ENCODE measurements at places on chromosomes 6 and 20.
A peak's percentile ranks its signal among the peaks of the same experiment; 100 is the strongest.

DNA sequence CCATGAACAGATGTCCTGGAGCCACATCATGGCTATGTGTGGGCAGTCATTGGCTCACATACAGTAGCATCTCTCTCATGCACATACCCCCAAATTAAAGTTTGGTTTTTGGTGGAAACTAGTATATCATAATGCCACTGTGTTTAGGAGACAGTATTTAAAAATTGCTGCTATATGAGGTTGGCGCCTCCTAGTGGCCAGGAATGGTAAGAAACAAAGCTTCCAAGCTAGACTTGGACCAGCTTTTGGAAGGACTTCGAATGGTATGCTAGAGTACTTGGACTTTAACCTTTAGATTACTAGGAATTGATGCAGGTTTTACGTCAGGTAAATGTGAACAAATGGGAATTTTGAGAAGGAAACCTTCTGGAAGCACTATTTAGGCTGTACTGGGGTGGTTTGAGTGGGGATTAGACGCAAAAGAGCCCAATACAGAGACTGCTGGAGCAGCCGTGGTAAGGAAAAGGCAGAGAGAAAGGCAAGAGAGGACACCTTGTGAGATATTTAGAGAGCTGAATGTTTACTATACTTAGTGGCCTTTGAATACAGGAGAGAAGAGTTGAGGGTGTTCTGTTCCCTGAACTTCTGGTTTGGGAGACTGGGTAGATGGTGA is 23.8 kb downstream of the PRSS35 start:
- peak; percentile 22 for DNase-seq

DNA sequence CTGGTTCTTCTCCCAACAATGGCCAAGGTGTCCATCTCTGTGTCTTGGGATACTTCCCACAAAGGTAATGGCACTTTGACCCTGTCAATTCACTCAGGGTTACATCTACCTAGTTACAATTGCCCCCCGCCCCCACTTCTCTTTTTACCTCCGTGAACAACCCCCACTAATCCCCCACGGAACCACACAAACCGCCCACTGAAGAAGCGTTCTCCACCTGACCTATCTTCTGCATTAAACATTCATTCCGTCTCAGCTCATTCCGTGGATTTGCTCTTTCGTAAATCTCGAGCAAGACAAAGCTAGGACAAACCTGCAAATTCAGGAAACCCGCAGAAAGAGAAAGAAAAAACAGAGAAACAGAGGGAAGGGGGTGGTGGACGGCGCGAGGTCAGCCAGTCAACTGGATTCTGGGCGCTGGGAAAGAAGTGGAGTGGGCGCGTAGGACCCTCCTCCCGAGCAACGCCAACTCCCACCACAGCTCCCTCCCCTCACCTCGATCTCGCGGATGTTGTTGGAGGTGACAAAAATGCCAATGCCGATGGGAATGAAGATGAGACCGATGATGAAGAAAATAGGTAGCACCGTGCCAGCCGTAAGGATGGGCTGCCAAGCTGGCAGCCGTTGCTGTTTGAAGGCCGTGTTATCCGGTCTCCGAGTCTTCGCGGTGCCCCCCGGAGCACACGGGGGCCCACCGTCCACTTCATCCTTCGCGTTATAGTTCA is 523 bp downstream of the TMEM30A start:
- no peak for DNase-seq

DNA sequence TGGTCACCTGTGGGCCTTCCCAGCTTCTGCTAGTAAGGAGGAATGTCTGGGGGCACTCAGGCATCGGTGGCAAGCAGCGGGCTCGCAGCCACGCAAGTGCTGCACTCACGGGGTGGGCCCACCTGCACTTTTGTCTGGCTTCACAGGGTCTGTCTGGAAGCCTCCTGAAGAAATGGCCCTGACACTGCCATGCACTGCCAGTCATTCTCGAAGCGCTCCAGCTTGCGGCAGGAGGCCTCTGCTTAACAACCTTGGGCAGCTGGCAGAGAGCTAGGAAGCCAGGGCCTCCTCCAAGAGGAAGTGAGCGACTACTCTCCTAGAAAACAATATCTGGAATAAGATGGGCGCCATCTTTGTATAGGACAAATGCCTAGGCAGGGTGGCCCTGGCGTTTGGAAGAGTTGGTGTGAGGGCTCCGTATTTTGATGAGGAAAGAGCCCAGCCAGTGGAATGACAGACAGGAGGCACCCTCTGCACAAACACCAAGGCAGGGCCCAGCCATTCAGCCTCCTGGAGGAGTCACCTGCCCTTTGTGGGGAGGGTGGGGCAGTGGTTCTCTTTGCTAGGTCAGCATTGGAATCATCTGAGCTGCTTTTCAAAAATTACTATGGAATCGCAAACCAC is 113.9 kb downstream of the SYNDIG1 start:
- DNase-seq: no peak

DNA sequence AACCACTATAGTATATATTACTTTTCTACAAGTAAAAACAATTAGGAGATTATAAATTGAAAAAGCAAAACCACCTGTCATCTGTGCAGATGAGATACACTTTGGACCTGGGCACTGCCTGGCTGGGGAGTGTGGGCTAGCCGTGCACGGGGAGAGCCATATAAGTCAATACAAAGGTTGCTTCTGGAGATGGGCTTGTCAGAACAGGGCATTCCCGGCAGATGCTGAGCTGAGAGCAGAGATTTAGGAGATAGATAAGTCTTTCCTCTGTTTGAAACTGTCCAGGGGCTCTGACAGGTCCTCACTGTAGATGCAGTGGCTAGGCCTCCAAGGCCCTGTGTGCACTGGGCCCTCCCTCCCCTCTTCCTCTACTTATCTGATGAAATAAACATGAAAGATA is 34.5 kb downstream of the CD164 start:
- no peak for DNase-seq

- DNase-seq: no peak
These were observed 31.8 kb upstream of the RALGAPA2 start for GRCh38 chr20:20744170-20744725.

DNA sequence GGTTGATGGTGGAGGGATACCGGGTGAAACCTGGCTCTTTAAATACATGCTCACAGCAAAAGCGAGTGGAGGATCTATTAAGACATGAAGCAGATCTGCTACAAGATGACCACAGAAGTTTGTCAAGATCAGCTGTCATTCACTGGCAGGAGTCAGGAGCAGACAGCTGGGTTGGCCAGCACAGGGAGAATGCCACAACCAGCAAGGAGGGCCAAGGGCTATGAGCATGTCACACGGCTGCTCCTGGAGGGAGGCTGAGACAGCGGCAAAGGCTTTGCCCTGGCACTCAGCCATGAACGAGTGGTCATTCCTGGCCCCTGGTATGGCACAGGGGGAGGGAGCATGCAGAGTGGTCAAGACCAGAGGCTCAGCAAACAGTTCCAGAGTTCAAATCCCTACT is 77.6 kb downstream of the POPDC3 start:
- DNase-seq: no peak

DNA sequence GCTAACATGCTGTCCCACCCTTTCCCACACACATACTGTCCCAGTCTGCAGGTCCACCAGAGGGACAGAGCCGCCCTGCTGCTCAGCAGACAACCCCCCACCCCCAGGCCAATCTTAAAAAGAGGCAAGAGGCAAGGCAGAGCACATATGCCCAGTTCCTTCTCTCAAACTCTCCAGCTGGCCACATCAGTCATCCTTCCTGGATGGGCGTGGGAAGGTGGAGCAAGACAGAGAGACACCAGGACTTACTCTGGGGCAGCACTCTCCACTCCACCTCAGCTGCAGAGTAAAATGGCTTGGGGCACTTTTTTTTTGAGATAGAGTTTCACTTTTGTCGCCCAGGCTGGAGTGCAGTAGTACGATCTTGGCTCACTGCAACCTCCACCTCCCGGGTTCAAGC is 10.8 kb downstream of the MOCS3 start:
- DNase-seq: no peak

- no peak for DNase-seq
These were observed 540 bp downstream of the CNBD2 start for GRCh38 chr20:35968930-35969329.

DNA sequence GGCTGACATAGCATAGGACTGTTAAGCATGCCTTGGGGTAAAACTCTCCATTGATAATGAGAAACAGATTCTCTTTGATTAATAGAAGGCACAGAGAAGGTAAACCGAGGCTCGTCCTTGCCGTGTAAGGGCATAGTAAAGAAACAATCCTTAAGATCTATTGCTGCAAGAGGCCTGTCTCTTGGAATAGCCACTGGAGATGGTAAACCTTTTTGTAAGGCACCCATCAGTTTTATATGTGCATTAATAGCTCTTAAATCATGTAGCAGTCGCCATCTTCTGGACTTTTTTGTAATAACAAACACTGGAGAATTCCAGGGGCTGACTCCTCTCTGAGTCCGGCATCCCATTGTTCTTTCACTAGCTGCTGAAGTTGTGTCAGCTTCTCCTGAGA is 8.4 kb upstream of the ABHD12 start:
- DNase-seq: no peak

DNA sequence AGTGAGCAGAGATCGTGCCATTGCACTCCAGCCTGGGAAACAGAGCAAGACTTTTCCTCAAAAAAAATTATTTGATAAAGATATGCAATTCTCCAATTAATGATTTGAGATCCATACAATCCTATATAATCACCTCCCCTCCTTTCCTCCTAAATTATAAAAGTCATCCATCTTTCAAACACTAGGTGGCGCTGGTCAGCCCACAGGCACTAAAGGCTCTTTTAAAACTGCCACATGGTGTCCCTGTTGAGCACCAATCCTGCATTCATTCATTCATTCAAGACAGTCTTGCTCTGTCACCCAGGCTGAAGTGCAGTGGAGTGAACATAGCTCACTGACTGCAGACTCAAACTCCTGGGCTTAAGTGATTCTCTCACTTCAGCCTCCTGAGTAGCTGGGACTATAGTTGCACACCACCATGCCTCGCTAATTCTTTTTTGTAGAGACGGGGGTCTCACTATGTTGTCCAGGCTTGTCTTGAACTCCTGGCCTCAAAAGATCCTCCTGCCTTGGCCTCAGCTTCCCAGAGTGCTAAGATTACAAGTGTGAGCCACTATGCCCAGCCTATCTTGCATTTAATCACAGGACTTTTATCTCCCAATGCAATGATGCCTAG is 58.7 kb upstream of the SLC2A12 start:
- peak; percentile 14 for DNase-seq

DNA sequence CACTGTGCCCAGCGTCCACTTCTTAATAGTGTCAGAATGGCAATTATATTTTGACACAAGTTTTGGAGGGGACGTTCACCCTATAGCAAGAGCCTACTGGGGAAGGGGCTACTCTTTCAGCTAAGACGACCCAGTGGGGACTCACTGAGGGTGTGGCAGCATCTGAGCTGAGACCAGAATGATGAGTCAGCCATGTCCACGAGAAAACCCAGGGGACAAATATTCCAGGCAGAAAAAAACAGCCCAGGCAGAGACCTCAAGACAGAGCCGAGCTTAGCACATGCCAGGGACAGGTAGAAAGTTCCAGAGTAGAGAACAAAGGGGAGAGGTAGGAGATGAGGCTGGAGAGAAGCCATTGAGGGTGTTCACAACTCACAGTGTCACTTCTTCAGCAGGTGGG is 11.2 kb downstream of the CNBD2 start:
- DNase-seq: no peak

DNA sequence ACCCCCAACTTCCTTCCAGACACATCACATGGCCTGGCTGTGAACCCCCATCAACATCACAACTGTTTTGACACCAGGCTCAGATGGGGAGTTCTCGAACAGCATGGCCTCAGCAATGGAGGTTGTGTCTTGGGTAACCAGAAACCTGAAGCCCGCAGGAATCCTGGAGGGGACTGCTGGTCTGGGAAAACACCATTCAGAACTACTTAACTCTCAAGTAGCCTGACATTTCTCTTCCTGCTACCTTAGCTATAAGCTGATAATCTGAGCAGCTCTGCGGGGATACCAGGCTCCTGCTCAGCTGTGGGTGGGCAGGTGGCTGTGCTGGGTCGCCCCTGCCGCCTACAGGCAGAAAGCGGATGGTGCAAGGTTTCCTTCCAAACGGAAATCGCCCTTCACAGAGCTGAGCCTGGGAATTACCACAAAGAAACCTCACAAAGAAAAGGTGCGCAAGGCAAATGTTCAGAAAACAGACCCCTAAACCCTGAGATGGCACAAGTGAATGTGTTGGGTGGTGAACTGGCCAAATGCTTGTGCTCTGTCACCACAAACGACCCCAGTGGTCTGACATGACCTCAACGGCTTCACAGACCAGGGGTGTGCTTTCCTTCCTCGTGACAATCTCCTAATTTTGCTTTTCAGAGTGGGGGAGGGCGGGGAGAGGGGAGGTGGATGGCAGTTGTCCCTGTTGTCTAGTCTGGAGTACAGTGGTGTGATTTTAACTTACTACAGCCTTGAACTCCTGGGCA is 29.5 kb downstream of the SNX5 start:
- no peak for DNase-seq
